ENCODE measurements at places on chromosomes 3 and 15.

GRCh38 chr15:63244399-63244798, 33.0 kb upstream of the APH1B start:
- no peak for DNase-seq

GRCh38 chr15:101633356-101633755, 18.8 kb downstream of the TM2D3 start:
- DNase-seq: no peak

DNA sequence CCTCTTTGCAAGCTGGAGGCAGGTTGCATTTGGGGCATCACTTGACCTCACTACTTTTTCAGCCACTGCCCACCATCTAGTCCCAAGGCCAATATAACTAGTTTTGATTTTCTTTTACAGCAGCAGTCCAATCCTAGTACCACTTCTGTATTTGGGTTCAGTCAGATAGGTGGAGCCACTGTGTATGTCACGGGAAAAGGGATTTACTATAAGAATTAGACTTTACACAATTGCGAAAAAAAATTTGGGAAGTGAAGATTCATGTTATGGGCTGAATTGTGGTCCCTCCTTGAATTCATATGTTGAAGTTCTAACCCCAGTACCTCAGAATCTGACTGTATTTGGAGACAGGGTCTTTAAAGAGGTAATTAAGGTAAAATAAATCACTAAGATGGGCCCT, 37.4 kb upstream of the NMNAT3 start:
- no peak for DNase-seq

DNA sequence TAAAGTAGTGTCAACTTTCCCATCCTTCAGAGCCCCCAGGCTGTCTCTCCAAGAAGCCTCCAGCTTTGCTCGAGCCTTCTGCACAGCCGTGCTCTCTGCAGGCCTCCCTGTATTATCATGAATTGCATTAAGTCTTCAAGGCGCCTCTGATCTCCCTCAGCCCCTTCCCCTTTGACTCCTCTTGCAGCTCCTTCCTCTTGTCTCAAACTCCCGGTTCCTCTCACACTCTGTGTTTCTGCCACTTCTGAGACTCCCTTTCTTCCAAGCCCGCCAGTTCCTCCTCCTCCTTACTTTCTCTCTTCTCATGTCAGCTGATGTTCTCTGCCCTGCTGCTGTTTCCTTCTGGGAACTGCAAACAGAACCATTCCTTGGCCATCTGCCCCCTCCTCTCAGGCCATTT, 418.8 kb downstream of the EPHB1 start:
- no peak for DNase-seq

- DNase-seq: no peak
Observed at GRCh38 chr3:54257125-54257720, 134.9 kb downstream of the CACNA2D3 start.

DNA sequence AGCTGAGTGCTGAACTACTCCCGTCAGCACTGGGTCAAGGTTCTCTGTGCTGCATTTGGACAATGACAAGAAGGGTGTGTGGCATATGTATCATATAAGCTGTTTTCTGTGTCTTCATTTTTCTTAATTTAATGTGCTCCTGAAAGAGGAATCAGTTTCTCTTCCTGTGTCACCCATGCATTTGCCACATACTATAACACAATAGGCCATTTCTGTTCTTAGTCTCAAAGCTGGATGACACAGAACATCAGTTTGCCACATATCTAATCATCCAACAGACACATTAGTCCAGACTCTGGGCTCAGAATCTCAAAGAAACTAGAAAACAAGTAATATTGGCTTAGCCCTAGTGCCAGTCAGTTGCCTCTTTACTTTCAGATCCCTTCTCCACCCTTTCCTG, 34.1 kb downstream of the CEP19 start:
- DNase-seq: no peak

DNA sequence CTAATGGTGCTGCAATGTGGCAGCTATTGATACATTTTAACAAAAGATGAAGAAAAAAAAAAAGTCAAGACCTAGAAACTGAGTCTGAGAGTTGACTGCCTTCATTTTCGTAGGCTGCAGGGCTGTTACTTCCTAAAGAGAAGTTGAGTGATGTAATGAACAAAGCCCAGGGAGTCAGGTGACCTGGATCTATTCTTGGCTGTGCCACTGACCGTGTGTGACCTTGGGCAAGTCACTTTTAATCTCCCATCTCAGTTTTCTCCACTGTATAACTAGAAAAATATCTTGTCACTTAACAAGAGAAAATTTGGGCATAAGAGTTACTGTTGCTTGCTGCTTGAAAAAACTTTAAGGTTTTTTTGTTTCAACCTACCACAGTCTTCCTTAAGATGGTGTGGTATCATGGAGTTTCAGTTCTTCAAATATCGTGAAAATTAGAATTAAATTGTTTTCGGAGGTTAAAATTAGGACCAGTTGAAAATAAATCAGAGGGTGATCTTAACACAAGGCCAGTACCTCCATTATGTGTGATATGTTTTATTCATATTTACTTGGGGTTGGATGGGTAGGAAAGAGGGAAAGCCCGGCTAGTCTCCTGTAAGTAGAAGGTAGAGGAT, 5.8 kb downstream of the FMN1 start:
- no peak for DNase-seq

- no peak for DNase-seq
Observed at GRCh38 chr15:27532358-27532757, 561.4 kb downstream of the GABRG3 start.

DNA sequence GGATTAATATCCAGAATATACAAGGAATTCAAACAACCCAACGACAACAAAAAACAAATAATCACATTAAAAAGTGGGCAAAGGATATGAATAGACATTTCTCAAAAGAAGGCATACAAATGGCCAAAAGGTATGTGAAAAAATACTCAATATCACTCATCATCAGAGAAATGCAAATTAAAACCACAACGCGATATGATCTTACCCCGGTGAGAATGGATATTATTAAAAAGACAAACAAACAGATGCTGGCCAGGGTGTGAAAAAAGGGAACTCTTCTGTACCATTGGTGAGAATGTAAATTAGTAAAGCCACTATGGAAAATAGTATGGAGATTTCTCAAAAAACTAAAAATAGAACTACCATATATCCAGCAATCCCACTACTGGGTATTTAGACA, 43.5 kb upstream of the MEF2A start:
- no peak for DNase-seq

- no peak for DNase-seq
Observed at GRCh38 chr3:97862582-97862981, 40.8 kb downstream of the CRYBG3 start.

DNA sequence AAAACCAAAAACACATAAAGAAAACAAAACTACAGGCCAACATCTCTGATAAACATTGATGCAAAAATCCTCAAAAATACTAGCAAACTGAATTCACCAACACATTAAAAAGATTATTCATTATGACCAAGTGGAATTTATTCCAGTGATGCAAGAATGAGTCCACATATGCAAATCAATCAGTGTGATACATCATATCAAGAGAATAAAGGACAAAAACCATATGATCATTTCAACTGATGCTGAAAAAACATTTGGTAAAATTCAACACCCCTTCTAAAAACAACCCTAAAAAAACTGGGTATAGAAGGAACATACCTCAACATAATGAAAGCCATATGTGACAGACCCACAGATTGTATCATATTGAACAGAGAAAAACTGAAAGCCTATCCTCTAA, 265.6 kb upstream of the DCBLD2 start:
- DNase-seq: no peak

GRCh38 chr15:91938136-91938535, 84.6 kb downstream of the SLCO3A1 start:
- DNase-seq: no peak

GRCh38 chr3:117735481-117736101, 1026.0 kb downstream of the TUSC7 start:
- no peak for DNase-seq

- no peak for DNase-seq
Observed at GRCh38 chr3:67489816-67490215, 164.6 kb downstream of the SUCLG2 start.

GRCh38 chr15:92801774-92802464, 98.2 kb upstream of the CHD2 start:
- no peak for DNase-seq

DNA sequence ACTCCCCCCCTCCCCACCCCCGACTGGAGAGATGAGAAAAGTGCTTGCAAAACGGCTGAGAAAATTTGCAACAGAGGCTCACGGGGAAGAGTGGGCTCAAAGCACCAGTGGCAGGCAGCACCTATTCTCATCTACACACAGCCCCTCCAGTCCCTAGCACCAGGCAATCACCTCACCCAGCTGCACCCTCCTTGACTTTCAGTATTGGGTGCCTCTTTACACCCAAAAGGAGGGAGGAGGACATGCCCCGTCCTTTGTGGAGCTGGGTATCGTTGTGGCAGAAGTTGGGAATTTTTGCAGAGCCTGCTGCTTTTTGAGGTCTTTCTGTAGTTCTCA, 182.8 kb upstream of the TOPAZ1 start:
- DNase-seq: no peak

- DNase-seq: no peak
Observed at GRCh38 chr3:52195823-52196331, 2.1 kb upstream of the ALAS1 start.

- no peak for DNase-seq
Observed at GRCh38 chr15:89971592-89971997, 29.5 kb upstream of the ZNF710 start.

GRCh38 chr15:100731267-100732152, 129.1 kb downstream of the ASB7 start:
- no peak for DNase-seq

DNA sequence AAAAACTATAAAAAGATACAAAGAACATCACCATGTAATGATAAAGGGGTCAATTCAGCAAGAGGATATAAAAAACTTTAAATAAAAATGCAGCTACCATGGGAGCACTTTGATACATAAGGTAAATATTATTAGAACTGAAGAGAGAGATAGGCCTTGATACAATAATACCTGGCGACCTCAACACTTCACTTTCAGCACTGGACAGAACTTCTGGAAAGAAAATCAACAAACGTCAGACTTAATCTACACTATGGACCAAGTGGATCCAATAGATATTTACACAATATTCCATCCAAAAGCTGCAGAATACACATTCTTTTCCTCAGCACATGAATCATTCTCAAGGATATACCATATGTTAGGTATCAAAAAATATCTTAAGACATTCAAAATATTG, 42.0 kb downstream of the WDR49 start:
- DNase-seq: no peak

- DNase-seq: no peak
Observed at GRCh38 chr15:63473007-63473748, 31.2 kb upstream of the USP3 start.

GRCh38 chr15:58432401-58432800, 610 bp downstream of the LIPC start:
- DNase-seq: no peak

DNA sequence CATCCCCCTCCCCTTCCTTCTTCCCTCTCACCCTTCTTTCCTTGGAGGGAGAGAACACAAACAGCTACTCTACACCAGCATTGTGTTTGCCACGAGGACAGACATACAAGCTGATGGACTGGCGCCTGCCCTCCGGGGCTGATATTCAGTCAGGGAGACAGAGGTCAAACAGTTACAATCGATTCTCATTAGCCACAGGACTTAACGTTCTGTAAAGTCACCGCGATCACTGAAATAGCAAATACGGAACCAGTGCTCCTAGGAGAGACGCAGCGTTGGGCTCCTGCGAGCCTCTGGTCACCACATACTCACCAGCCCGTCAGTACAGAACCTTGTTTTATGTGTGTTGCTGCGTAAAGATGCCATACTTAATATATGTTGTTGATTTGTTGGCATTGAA, 108.8 kb downstream of the LRRK1 start:
- no peak for DNase-seq

- no peak for DNase-seq
Observed at GRCh38 chr3:31895471-31895870, 85.6 kb downstream of the OSBPL10 start.

- no peak for DNase-seq
Observed at GRCh38 chr3:171113716-171114115, 87.2 kb upstream of the SLC2A2 start.

DNA sequence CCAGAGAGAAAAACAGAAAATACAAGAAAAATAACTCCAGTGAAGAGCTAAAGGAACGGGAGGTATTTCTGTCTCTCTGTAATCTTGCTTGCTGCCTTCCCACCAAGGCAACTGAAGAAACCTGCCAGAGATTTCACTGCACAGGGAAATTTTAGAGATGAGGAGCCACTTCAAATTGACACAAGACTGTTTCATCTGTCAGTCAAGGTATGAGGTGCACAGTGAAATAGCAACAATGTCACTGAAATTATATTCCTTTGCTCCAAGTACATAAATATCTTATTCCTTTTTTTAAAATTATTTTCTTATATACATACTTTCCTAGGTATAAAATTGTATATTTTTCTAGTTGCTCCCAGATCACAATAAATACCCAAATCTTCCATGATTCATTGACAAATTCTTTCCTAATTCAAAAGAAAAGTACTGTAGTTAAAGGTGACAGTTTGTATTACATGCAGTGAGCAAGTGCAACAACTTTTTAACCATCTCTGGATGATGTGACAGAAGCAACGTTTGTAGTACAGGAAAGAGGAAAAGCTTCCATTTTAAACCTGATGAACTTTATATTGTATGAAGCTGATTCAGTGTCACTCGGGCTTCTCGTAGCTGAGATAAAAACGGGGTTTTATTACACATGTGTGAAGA, 563.4 kb downstream of the TUSC7 start:
- DNase-seq: no peak

- no peak for DNase-seq
Observed at GRCh38 chr3:170725285-170725731, 139.4 kb upstream of the SLC7A14 start.

DNA sequence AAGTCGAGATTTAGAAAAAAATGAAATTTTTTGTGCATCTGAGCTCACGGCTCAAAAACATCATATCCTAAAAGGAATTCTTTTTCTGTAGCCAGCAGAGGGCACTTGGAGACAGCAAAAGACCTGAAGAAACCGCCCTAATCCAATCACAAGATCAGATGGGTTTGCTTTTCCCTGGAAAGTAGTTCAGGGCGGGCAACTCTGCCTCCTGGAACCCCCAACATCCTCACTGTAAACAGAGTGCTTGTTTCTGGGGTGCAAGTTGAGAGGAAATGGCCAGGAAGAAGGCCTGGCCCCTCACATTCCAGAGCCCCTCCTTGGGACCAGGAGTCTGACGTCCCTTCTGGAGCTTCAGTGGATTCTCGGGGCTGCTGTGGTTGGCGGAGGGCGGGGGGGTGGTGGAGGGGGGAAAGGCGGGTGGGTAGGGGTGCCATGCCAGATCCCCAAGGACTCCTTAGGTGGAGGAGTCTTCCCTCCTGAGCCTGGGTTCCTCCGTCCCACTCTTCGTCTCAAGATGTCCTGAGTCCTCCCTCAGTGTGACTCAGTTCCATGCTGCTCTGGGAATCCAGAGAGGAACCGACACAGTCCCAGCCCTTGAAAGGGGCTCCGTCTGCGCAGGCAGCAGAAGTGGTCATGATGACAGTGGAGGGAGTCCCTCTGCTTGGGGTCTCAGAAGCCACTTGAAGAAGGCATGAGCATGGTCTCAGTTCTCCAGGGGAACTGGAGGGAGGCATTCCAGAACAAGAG, 35.9 kb downstream of the CCK start:
- DNase-seq: no peak

GRCh38 chr15:38683382-38684242, 119.0 kb upstream of the RASGRP1 start:
- DNase-seq: peak; percentile 87

- peak; percentile 7 for DNase-seq
Observed at GRCh38 chr3:186534113-186534669, 10.0 kb downstream of the CRYGS start.

Data from T-helper 2 cell (primary cell).